Mucosa of gallbladder (tissue), 1 donor: ENCODE measurements at places on chromosomes 16 and 17. TPM values are rescaled to one million over a fixed set of nuclear protein-coding genes. Genes with fewer than 3 reads are reported as not detected.

The TGFB1I1 gene
- 85.5 TPM for total RNA-seq

The GPR142 gene
- 0.20 TPM for total RNA-seq

The CRYBA1 gene
- total RNA-seq: not detected

The SMCR8 gene
- total RNA-seq: 19.4 TPM

The TBC1D3B gene
- 6.0 TPM for total RNA-seq

The TOP2A gene
- 5.2 TPM for total RNA-seq

The BEAN1 gene
- total RNA-seq: 0.35 TPM

The CDH1 gene
- total RNA-seq: 425 TPM

The SPN gene
- 9.0 TPM for total RNA-seq

- DNase-seq: no peak
These were observed 93.2 kb upstream of the NACA2 start for GRCh38 chr17:61684172-61684571.

DNA sequence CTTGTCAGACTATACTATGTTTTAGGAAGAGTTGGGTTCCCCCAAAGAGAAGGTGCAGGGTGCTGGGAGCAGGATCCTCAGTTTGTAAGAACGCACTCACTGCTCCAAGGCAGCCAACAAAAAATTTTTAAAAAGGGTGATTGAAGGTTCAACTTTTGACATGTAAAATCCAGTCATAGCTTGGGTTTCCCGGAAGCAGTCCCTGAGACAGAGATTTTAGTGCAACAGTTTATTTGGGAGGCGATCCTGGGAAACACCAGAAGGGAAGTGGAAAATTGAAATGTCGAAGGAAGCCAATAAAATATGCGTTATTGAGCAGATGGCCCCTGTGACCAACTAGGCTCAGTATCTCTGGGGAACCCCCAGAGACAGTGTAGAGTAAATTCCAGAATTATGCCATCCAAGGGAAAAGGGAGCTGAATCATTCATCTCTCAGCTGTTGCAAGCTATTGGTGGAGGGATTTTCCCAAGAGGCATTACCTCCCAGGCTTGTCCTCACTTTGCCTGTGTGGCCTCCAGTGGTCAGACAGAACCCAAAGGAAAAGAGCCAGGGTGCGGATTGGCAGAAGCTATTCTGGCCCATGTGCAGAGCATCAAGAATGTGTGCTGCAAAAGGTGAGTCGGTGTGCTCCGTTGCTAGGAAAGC is 72.9 kb downstream of the HS3ST3B1 start:
- DNase-seq: no peak

DNA sequence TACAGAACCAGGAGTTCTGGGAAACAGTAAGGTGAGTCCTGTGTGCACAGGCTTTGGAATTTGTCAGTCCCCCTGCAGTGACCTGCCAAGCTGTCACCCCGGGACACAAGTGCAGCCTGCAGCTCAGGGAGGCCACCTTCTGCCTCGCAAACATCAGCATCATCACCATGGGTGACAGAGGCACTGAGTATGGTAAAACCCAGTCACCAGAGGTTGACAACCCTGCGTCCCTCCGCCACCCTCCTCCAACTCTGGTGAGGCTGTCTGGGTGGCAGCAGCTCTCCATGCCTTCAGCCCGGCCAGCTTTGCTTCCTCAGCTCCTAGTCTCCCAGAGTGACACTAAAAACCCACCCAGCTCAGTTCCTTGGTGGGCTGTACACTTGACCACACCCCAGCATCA is 221.0 kb downstream of the CPPED1 start:
- no peak for DNase-seq

GRCh38 chr17:410543-411401 is 58.2 kb upstream of the RPH3AL start:
- DNase-seq: no peak

- peak; percentile 58 for DNase-seq
These were observed 997 bp downstream of the ACADVL start for GRCh38 chr17:7220593-7221277.

DNA sequence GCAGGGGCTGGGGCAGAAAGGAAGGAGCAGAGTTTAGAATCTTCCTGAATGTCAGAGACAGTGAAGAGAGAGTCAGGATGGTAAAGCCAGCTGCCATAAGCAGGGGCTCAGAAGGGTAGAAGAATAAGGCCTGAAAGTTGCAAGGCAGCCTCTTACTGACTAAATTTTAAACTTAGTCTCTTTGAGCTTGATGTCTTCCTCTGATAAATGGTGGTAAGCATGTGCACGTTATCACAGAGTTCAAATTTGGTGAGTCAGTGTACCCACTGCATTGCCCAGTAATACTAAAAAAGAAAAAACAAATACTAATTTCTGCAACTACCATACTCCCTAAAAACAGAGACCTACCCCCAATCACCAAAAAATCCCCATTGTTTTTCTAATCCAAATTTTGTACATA is 45.2 kb downstream of the SIAH1 start:
- DNase-seq: no peak

DNA sequence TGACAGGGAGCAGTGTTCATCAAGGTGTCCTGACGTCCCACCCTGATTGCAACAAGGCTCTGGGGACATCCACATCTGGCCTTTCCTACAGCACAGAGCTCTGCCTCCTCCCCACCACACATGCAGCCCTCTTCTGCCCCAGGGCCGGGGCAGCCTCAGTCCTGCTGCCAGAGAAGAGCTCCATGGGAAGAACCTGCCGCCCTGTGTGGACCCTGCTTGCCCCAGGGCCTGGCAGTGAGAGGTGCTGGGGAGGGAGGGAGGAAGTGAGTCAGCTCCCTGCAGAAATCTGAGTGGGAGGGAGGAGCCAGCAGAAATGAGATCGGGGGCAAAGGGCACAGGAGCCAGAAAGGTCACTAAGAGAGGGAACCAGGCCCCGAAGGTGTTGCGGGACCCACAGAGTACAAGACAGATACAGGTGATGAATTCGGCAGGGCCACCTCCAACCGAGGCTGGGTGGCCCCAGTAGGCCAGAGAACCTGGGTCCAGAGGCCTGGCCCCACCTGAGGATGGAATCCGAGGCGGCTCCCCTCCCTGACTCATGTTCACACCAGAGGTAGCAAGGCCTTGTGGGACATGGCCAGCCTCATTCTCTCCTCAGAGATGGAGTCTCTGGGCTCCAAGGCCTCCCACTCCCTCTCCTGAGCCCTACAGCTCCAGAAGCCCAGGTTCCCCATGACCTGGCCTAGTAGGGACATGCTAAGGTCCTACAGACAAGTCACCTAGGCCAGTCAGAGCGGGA is 24.8 kb downstream of the MYO18A start:
- DNase-seq: peak; percentile 73

GRCh38 chr17:72169823-72170222 is 49.0 kb downstream of the SOX9 start:
- DNase-seq: no peak

GRCh38 chr17:9645851-9646545 is 681 bp downstream of the USP43 start:
- peak; percentile 54 for DNase-seq

DNA sequence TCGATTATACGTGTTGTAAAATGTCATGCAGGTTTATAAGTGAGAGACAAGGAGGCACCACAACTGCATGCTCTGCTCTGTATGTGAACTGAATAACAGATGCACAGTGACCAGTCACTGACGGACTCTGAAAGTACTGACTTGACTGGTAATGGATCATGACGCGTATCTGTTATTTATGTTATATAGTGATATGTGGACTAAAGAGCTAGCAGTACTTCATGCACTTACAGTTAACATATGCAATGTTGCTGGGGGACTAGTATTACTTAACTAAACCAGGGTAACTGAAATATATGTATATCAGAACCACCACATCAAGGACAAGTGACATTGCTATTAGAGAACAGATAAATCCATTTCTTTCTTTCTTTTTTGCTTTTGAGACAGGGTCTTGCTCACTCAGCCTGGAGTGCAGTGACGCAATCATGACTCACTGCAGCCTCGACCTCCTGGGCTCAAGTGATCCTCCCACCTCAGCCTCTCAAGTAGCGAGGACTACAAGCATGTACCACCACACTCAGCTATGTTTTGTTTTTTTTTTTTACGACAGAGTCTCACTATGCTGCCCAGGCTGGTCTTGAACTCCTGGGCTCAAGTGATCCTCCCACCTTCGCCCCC is 17.2 kb downstream of the COIL start:
- DNase-seq: no peak

GRCh38 chr16:64253096-64253495 is 868.8 kb downstream of the CDH11 start:
- DNase-seq: no peak

DNA sequence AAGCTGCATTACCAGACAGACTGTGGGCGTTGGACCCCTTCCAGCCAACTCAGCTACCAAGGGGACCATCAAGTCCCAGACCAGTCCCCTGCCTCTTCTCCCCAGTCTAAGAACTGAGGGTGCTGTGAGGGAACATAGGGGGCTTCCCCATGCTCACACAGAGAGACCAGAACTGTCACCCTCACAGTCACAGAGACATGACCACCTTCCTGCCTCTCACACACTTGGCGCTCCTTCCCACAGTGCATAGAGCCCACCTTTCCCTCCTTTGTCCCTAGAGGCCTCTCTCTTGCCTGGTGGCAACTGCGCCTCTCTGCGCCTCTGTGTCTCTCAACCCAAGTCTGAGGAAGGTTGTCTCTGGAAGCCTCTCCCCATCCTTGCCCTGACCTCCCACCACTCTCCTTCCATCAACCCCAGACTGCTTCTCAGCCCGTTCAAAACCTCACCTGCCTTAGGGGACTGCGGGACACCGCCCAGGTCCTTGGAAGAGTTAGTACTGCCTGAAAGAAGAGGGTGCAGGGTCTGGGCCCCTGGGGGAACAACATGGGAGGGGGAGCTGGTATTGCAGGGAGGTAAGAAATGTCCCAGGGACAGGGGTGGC is 6.1 kb upstream of the LHX1 start:
- DNase-seq: no peak

DNA sequence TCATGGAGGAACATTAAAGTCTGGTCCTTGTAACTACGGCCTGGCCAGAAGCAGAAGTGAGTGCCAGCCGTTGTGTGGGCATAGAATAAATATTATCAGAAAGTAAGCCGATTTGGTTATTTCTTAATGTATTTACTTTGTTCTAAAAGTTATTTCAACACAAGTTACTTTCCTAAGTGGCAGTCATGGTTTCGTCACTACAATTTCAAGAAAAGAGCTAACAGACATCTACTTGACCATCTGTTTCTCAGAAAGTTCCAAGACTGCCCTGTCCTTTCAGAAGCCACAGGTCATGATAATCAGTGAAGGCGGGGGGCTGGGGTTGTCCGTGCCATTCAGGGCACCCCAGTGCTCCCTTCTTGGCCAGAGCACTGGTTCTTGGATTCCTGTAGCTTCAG is 14.9 kb upstream of the FASN start:
- no peak for DNase-seq

- no peak for DNase-seq
These were observed 604.7 kb upstream of the SALL1 start for GRCh38 chr16:51755577-51756355.

DNA sequence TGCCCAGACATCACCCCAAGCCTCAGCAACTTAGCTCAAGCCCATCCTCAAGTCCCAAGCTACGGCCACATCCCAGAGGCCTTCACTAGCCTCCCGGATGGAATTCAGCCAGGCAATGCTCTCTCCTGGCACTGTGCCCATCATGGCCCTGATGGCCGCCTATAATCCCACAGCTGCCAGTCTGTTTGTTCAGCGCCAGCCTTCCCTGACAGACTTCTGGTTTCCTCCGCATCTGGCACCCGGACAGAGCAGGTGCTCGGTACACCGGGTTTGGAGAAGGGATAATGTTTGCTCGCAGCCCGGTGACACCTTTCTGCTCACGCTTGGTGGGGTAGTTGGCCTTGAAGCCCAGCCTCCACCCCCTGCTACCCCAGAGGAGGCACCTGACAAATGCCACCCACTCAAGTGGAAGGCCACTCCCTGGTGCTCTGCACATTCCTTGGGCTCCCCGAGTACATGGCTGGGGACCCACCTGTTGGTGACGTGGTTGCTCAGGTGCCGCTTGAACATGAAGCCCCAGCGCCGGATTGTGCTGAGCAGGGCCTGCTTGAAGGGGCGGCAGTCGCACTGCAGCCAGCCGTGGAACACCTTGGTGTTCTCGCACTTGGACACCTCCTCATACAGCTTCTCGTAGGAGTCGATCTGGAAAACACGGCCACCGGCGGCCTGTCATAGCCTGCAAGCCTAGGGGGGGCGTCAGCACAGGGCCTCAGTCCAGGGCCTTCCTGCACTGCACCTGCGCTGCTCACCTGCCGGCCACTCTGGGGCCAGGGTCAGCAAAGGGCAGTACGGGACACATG is 47.1 kb downstream of the DNAH17 start:
- DNase-seq: no peak

DNA sequence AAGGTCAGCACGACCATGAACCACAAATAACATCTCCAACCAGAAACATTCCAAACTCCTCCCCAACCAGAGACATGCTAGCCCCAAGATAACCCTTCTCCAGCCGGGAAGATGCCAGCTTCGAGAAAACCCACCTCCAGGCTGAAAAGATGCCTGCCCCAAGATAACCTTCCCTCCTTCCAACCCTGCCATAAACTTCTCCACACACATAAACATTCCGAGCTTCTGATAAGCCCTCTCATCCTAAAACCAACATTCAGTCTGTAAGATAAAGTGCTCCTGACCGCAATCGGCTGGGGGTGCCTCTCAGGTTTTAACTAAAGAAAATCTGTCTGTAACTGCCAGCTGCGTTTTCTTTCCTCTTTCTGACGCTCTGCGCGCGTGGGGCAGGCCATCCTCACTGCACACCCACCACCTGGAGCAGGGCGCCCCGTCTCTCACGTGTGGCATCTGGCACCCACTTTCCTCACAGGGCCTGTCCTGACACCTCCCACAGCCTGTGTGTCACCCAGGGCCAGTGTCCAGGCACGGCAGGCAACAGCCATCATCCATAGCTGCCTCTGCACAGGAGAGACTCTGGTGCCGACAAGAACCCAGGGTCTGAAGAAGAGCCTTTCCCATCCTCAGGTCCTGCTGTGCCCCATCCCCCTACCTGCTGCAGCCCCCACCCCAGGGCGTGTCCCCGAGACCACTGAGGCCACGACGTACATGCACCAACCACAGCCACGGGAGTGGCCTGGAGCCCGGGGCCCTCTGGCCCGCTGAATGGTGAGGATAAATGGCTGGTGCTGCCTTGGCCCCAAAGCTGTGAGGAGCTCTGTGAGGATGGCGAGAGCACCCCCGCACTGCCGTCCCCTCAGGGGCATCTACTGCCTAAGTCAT is 3.7 kb downstream of the TEPSIN start:
- DNase-seq: no peak

DNA sequence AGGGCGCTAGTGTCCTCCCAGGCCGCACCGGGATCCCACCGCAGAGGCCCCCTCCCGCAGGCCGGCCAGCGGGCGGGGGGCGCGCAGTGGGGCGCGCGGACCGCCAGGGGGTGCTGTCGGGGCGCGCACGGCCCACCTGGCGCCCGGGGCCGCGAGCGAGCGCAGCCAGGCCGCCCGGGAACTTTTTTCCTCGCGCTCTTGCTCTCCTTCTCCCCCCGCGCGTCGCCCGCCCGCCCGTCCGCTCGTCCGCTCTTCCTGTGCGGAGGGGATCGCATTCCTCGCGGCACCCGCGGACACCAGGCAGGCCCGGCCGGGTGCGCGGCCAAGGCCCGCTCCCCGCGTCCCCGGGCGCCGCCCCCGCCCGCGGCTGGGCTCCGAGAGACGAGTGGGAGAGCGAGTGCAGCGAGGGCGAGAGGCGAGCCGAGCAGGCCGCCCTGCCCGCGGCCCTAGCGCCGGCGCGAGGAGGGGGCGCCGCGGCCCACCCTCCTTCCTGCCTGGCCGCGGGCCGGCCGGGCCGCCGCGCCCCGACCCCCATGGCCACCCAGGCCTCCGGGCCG is at the start of gene RAI1:
TSS of gene RAI1 (plus strand) at position 272 of the 557 bp plus-strand sequence. CDS start 111,491 bp downstream, outside the sequence.
- DNase-seq: peak; percentile 75
